ENCODE measurements at places on chromosomes 6 and 20. TPM values are rescaled to one million over a fixed set of nuclear protein-coding genes. Genes with fewer than 3 reads are reported as not detected.

DNA sequence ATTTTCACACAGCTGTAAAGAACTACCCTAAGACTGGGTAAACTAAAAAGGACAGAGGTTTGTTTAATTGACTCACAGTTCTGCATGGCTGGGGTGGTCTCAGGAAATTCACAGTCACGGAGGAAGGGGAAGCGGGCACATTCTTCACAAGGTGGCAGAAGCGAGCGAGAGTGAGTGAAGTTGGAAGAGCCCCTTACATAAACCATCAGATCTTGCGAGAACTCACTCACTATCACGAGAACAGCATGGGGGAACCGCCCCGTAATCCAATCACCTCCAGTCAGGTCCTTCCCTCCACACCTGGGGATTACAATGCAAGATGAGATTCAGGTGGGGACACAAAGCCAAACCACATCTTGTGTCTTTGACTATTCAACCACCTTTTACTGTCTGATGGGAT lies 700.5 kb downstream of the TENT5A start:
- no peak for DNase-seq

DNA sequence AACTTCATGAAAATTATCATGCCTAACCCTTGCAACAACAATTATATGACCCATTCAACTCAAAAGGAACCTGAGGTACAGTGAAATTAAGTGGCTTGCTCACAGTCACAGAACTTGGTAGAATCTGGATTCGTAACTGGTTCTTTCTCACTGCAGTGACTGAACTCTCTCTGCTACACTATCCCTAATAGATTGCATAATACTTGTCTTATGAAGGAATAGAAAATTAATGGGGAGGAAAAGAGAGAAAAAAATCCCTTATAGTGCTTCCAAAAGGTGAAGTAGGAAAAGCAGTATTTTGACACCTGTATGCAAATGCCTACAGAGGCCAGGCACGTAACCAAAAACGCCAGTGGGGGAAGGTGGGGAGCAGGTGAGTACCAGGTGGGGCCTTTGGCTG lies 186.6 kb downstream of the LY86 start:
- no peak for DNase-seq

DNA sequence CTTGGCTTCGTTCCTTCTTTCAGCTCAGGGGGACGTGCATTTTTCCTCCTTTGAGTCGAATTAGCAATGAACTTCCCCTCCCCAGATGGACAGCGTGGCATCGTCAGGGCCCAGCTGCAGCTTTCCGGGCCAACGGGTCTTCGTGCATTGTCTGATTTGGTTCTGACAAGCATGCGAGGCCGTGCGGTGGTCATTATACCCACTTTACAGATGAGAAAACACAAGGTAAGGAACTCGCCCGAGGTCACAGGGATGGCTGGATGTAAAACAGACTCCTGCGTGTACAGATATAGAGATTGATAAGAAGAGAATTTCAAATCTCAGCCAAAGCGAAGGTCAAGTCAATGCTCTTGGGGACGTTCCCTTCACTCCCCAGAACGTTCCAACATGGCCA lies 187.6 kb upstream of the SULF2 start:
- DNase-seq: no peak

GRCh38 chr20:38890497-38890818 lies 35.8 kb upstream of the FAM83D start:
- DNase-seq: no peak

DNA sequence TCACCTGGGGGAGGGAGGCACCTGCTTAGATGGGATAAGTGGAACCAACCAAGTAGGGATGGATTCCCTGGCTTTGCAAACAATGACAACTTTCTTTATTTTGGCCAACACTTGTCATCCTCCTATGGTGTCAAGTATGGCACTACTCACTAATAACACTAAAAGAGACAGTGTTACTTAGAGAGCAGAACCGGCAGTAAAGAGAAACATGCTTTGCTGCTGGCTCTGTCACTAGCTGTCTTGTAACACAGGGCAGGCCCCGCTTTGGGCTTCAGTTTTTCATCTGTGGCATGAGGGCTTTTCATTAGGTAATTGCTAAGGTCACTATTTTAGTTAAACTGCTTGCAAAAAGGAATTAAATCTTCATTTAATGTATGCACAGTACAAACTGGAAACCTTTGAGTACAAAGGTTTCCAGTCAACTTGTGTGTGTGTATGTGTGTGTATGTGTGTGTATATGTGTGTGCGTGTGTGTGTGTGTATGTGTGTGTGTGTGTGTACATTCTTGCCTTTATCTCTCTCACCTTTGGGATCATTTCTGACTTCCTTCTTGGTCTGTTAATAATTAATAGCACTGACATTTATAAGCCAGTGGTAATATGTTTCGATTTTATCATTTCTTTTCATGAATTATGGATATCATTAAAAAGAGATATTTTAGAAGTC lies 64.7 kb downstream of the BTBD3 start:
- DNase-seq: no peak

LRP11 gene
- total RNA-seq: 73.7 TPM

VGLL2 gene
- total RNA-seq: not detected
